ENCODE measurements at places on chromosomes 11 and 22.

DNA sequence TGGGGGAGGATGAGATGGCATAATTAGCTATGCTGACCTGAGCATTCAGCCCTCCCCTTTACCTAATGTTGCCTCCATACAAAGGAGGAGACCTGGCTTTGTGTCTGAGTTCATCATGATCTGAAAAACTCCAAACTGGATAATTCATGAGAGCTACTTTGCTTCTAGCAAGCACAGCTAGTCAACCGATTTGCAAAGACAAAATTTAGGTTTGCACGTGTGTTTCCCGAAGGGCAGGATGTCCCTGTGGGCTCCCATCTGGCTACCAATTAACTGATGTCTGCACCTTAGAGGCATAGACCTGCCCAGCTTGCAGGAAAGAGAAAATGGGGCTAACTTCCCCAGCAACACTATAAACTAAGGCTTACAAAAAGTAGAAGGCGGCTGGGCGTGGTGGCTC, 42.2 kb upstream of the POU2AF1 start:
- no peak for DNase-seq

DNA sequence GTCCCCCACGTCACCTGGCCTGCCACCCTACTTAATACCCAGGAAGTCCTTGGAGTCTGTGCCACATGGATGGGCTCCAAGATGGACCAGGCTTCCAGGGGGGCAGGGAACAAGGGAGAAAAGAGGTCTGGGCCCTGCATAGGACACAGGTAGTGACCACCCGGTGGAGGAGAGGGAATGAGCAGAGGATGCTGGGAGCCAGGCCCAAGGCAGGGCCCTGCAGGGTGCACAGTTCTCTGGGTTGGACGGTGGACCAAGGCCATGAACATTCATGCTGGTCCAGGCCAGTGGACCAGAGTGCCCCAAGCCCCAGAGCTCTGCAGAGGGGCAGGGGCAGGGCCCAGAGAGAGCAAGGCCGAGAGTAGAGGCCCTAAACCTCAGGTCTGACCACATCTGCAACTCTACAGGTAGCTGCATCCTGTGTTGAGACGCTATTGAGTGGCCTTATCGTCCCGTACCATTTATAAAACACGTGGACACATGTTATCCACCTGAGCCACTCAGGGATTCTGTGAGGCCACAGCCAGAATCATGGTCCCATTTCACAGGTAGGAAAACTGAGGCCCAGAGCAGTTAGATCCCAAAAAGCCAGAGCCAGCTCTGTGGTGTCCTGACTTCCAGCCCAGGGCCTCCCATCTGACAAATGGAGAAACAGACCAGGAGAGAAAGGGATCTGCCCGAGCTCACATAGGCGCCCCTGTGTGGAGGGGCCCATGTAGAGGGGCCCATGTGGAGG, 46.4 kb downstream of the IGLL5 start:
- DNase-seq = no peak

GRCh38 chr11:122656631-122657101, 1.1 kb downstream of the UBASH3B start:
- no peak for DNase-seq

DNA sequence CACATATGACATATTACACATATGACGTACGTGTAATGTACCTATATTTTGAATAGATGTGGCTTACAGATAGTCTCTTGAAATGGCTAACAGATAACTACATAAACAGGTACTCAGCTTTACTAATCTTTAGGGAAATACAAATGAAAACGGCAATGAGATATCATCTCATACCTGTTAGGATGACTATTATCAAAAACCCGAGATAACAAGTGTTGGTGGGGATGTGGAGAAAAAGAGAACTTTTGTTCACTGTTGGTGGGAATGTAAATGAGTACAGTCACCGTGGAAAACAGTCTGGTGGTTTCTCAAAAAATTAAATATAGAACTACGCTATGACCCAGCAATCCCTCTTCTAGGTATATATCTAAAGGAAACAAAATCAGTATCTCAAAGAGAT, 247.6 kb downstream of the ETS1 start:
- no peak for DNase-seq

DNA sequence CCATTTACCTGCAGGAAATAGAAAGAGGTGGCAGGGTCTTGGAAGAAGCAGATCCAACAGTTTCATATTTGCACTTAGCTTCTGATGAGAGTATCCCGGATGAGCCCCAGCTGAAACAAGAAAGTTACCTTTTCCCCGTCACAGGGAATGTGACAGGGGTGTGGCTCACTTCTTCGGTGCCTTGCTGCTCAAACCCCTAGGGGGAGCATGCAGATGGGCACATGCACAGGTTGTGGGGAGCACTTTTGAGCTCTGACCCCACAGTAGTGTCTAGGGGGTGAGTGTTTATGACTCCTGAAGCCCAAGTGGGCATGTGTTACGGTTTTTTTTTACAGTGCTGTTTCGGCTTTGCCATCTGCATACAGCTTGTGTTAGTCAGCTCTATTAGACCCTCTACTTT, 1221.0 kb downstream of the JRKL start:
- no peak for DNase-seq

- DNase-seq = no peak
Measured at GRCh38 chr11:130891326-130891725, 25.0 kb downstream of the SNX19 start.

- no peak for DNase-seq
Measured at GRCh38 chr11:62044639-62045121, 77.2 kb upstream of the FTH1 start.

- no peak for DNase-seq
Measured at GRCh38 chr11:344836-345578, 24.3 kb upstream of the B4GALNT4 start.

GRCh38 chr22:37848587-37849088, 581 bp upstream of the EIF3L start:
- no peak for DNase-seq

DNA sequence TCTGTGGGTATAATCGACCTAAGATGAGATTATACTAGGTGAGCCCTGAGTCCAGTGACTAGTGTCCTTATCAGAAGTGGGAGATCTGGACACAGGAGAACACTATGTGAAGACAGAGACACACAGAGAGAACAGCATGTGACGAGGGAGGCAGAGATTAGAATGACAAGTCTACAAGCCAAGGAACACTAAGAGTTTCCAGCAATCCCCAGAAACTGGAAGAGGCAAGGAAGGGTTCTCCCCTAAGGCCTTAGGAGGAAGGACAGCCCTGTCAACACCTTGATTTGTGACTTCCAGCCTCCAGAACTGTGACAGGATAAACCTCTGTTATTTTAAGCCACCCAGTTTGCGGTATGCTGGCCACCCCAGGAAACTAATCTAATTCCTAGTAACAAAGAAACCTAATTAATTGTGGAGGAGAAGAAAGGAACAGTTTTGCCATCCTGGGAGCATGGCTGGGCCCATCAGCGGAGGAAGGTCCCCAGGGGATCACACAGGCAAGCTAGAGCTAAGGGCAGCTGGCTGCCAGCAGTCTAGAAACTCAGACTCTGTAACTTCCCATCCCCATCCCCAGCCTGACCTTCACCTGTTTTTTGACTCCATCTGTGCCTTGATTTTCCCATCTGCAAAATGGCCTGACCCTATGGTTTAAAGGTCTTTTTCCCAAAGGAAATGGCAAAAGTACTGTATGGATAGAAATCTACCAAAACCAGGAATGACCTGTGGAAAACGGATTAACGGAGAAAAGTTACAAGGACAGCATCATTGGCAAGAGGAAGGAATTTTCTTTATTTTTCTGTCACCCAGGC, 10.3 kb upstream of the THOC5 start:
- DNase-seq = no peak

DNA sequence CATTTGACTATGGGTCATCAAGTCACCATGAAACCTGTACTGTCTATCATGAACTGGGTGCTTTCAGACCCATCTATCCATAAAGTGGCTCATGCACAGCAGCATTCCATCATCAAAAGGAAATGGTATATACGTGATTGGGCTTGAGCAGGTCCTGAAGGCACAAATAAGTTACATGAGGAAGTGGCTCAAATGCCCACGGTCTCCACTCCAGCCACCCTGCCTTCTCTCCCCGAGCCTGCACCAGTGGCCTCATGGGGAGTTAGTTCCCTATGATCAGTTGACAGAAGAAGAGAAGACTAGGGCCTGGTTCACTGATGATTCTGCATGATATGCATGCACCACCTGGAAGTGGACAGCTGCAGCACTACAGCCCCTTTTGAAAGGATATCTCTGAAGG, 312.5 kb downstream of the TENM4 start:
- no peak for DNase-seq

DNA sequence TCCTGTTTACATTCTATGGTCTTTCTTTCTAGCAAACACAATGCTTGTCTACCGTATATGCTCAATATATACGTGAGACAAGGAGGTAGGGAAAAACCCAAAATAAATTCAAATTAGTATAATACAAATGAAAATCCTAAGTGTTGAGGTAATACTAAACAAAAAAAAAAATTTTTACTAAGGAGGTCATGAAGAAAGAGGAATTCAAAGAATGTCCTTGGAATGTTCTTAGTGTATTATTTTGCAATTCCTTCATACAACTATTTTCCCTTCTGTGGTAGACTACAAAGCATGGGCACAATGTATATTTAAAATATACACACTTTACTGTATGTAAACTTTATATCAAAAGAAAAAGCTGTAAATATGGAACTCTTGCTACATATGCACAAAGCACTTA, 36.4 kb downstream of the PIK3C2A start:
- DNase-seq = no peak

DNA sequence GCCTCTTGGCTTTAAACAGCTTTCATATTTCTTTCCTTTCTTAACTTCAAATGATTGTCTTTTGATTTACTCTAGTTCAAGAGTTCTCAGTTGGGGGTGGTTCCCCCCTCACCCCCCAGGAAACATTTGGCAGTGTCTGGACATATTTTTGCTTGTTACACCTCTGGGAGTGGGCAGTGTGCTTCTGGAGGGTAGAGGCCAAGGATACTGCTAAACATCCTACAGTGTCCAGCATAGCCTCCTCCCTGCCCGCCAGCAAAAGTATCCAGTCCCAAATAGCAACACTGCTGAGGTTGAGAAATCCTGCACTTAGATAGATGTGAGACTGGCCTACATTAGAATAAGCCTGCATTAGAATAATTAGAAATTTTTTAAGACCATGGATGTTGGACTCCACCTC, 3.2 kb downstream of the PPP6R3 start:
- DNase-seq = no peak

DNA sequence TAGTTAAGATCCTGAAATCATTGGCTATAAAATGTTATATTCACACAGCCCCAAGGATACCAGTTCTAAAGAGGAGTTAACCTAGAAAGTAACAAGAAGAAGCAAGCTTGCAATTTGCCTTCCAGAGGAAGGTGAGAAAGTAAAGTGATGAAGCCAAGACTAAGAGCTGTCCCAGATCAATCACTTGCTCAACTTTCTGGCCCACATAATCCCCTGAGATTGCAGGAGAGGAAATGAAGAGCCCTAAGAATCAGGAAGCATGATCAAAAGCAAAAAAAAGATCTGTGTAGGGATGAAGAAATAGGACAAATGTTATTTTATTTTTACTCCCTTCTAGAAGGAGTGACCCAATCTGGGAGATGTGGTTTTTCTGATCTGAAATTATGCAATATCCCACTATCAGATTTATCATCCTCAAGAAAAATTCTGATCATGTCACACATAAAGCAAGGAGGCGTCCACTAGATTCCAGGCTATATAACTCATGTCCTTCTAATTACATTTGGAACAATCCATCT, 180.3 kb upstream of the GUCY1A2 start:
- DNase-seq = no peak

DNA sequence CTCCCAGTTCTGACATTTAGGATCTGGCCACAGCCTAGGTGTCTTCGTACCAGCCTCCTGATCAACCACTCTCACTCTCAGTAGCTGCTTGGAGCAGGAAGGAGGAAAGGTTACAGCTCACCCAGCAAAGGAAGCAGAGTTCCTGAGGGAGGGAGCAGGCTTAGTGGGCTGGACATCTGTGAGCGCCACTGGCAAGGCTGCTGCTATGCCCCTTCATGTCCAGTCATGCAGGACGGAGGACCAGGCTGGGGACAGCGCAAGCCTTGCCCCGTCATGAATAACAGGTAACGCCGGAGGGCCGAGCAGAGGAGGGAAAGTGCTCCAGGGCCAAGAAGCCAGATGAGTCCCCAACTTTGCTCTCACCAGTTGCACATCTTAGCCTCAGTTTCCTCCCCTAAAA, 25.8 kb downstream of the TPST2 start:
- DNase-seq = no peak

GRCh38 chr11:74925281-74925680, 23.6 kb downstream of the XRRA1 start:
- DNase-seq = no peak

DNA sequence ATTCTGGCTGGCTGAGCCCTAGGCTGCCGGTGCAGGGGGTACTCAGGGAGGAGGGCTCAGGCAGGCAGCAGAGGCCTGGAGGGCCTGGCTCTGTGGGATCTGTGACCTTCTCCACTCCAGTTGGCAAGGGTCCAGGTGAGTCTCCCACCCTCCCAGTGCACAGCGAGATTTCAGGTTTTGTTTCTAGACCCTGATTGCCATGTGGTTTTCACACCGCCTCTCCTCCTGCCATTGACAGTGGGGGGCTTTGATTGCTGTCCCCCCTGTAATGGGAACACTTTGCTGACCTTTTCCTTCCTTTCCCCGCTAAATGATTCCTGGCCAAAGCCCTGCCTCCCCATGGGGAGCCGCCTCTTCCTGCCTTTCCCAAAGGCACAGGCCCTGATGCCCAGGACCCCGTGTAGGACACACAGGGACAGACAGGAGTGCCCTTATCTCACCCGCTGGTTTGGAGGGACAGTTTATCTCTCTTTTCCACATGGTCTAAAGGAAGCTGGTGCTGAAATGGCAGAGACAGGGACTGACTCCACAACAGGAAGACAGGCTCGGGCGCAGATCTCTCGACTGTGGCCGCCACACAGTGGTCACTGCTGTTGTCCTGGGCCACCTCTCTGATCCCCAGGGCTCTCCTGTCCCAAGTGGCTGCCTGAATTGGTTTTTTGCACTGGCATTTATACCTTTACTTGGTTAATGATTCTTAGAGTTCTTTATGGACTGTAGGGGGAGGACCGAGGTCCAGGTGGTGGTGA, 43.4 kb downstream of the BCR start:
- no peak for DNase-seq

DNA sequence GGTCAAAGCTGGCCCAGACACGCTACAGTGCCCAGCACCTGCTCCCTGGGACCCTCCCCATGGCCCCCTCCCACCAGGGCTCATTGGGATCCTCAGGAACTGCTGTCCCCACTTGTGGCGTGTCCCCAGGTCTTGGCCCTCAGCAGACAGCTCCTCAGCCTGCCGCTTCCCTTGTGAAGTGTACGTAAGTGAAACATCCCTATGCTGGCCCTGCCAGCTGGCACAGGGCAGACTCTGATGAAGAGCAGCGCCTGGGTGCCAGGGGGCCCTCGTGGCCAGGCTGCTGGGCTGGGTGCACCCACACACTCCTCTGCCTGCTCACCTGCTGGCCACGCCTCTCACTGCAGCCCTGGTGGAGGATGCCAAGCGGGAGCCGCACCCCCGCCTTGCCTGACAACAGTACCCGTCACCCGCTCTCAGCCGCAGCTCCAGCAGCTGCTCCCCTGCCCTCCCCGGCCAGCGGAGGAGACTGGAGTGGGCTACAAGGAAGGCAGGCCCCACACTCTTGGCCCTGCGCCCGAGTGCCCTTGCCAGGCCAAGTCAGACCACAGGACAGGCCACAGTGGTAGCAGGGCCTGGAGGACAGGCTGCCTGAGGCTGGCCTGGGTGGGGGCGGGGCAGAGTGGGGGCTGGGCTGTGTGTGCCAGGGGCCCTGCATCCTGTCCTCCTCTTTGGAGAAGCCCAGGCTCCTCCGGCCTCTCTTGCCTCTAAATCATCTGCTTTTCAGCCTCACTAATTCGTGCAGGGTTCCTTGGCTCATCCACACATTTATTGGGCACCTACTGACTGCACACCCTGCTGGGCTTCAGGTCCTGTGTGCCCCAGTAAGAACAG, 39.5 kb downstream of the IGF2 start:
- no peak for DNase-seq

- DNase-seq = no peak
Measured at GRCh38 chr22:20138417-20138738, 6.8 kb downstream of the ZDHHC8 start.
